ENCODE measurements at places on chromosomes 2 and 18.

DNA sequence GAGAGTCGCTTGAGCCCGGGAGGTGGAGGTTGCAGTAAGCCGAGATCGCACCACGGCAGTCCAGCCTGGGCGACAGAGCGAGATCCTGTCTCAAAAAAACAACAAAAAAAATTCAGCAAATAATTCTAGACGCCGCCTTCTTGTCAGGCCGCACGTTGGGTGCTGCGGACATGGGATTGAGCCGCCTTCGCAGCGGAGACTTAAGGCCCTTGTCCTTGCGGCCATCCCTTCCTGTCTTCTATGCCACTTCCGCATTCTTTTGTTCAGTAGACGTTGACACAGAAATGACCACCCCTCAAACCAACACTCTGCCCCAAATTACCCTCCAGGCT is 15.8 kb downstream of the PTPN18 start:
- no peak for DNase-seq

DNA sequence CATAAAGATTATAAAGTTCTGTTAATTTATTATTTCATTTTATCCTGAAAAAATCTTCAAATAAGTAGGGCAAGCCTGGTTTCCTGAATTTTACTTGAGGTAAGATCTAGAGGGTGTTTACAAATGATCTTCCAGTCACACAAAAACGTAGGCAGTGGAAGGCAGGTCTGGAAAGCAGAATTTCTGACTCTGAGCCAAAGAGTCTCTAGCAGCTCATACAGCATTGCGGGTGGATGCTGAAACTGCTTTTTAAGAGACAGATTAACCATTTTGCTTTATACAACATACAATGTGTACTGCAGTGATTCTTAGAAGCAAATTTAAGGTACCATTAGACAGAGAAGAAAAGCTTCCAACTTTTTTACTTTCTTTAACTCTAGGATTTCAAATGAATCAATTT is 117.0 kb downstream of the FTCDNL1 start:
- DNase-seq, result no peak

- no peak for DNase-seq
Observed at GRCh38 chr18:31791817-31792579, 31.3 kb upstream of the SLC25A52 start.

- DNase-seq, result no peak
Observed at GRCh38 chr2:1339388-1340140, 73.7 kb upstream of the TPO start.

DNA sequence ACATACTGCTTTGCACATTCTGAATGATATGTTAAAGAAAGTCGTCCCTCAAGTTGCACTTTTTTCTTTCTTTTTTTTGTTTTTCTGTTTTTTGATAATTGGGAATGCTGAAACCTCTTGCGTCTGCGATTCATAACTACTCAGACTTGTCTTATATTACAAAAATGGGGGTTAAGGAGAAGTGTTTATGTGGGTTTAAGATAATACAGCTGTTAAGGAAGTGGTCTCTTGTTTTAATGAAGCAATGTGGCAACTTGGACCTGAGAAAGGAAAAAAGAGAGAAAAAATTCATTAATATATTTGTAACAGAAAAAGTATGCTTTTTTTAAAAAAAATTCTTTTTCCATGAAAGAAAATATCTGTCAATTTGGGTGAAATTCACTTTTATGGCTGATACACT is 268.5 kb upstream of the CCDC68 start:
- DNase-seq, result no peak

DNA sequence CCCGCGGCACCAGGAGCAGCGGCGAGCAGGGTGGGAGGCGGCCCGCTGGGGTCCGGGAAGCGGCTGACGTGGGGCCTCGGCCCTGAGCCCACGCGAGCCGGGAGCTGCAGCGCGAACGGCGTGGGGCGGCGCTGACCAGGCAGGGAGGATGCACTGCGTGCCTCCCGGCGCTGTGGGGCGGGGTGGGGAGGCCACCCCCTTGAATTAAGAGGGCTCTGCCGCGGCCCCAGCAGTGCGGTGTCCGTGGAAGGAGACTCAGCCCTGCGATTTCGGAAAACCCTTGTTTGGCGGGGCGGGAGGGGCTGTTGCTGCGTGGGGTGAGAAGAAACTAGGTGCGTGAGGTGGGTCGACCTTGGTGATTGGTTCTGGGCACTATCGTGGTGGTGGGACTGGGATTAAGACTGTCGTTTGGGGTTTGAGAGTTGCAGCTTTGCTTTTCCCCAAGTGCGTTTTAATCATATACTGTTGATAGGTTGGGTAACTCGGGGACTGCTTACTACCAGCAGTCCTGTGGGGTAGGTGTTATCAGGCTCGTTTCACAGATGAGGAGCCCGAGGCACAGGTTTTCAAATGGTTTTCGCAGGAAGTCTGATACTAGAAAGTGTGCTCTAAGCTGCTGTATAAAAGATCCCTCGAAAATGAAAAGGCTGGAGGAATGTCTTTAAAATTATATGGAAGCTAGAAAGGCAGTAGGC is 722 bp downstream of the ACSL3 start:
- DNase-seq, result no peak

- no peak for DNase-seq
Observed at GRCh38 chr2:212953170-212953920, 198.1 kb downstream of the IKZF2 start.

- no peak for DNase-seq
Observed at GRCh38 chr2:40096360-40096759, 317.3 kb upstream of the THUMPD2 start.

- peak; percentile 20 for DNase-seq
Observed at GRCh38 chr2:66013456-66013855, 421.5 kb upstream of the MEIS1 start.

DNA sequence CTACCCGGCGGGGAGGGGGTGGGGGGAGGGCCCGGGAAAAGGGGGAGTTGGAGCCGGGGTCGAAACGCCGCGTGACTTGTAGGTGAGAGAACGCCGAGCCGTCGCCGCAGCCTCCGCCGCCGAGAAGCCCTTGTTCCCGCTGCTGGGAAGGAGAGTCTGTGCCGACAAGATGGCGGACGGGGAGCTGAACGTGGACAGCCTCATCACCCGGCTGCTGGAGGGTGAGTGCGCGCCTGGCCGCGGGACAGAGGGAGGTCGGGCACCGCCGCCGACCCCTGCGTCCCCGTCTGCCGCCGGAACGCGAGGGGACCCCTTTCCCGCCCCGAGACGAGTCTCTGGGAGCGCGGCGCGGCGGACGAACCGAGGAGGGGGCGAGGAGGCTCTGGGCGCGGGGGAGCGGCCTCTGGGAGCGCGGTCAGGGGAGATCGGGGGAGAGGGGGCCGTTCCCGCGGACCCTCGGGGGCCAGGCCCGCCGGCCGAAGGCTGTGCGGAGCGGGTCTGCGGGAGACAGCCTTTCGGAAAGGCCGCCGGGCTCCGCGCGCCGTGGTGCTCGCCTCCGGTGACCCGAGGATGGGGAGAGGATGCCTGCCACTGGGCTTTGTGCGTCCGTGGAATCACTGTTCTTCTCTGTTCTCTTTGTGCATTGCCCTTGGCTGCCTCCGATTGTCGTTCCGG is 463 bp downstream of the PPP1CB start:
- no peak for DNase-seq

DNA sequence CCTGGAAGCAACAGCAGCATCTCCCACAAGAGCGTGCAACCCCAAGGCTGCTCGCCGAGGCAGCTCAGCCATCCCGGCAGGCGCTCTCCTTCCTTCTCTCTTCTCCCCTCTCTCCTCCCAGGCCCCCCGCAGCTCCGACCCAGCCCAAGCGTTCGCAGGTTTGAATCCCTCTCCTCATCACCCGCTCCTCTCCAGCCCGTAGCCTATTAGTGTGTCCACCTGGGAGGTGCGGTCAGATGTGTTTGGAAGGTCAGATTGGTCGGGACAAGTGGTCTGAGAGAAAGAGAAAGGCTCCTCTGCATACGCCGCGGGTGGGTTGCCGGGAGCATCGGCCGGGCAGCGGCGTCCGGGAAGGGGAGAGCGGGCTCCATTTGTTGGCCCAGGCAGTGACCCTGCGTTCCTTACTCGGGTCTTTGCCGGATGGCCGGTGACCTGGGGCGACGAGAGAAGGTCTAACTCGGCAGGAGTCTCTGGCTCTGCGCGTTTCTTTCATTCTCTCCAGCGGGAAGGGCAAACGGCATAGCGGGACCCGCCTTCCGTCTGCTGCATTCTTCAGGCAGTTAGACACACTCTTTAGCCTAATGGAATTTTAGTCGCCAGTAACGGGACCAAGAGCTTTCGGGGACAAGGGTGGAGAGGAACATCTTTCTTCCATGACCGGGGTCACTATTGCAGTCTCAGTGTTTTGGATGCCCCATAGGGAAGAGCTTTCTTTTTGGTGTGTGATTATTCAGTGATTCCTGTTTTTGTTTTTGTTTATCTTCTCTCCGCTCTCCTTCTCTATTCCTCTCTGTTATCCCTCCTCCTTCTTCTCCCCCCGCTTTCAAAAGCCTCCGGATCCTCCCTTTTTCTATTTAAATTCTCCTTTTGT is 1.1 kb upstream of the TMEFF2 start:
- no peak for DNase-seq

GRCh38 chr18:25141886-25142285 is 210.1 kb downstream of the ZNF521 start:
- DNase-seq, result no peak

DNA sequence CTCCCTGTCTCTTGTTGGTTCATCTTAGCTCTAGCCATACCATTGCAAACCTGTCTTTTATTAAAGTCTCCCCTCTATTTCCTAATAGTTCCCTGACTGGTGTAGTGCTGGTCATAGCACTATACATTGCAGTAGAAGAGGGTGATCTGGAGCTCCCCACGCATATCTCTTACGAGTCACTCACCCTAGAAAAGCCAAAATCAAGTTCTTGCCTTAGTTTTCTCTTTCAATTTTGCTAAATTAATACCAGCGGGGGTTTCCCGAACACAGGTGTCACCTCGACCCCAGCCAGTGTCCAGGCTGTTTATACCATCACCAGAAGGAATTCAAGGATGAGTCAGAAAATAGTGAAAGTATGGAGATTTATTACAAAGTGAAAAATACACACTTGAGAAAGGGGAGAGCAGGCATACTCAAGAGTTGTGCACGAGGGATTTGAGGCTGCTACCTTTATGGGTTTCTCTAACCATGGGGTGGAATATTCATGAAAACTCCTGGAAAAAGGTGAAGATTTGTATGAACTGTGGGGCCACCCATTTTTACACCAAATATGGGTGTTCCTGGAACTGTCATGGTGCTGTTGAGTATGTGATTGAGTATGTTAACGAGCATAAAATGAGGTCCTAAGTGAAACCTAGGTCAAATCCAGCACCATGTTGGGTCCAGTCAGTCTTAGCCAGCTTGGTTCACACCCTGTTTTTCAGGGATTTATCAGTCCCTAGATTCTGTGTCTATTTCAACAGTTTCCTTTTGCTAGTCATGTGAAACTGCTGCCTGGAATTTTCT is 20.2 kb downstream of the PROKR1 start:
- no peak for DNase-seq

DNA sequence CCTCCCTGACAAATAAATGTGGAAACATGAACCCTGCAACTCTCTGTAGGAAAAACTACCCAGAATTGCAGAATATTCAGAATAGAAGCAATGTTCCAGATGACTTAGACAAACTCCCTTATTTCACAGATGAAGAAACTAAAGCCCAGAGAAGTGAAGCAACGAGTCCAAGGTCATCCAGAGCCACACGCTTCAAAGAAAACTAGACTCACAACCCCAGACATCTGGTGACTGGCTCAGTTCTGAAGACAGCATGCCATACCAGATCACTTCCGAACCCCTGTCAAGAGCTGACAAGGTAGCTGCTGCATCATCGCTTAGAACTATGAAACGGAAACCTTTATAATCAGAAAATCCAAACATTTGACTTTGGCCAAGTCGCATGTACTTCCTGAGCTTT is 101.3 kb downstream of the PID1 start:
- DNase-seq, result no peak

- DNase-seq, result peak; percentile 81
Observed at GRCh38 chr2:227816507-227817294, 3.1 kb downstream of the CCL20 start.

DNA sequence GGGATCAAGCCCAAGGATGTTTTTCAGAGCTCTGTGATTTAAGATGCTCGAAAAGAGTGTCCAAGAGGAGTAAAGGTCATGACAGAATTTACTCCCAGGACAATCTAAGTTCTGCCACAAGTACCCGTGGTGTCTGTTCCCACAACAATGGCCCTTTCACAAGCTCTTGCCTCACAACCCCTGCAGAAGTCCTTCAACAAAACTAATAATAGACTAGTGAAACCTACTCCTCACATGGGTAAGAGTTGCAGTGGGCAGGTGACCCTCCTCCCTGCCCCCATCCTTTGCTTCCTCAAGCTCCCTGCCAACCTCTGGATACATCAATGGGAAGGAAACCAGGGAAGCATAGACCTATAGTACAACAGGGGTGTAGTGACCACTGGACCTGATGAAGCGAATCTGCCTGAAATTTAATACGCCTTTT is 34.9 kb downstream of the PTCD3 start:
- peak; percentile 64 for DNase-seq

DNA sequence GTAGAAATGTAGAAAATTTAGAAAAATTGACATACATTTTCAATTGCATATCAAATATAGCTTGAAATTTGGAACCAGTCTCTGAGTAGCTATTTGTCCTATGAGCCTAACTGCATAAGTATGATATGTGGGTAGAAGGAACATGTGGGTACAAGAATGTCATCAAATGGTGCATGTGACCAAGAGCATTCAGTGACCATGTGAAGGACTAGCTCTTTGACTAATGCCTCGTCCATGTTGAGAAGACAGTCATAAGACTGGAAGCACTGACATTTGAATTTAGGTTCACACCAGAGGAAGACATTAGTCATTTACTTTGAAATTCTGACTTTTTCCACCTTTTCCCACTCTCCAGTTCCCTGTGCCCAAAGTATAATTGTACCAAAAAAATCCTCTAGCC is 12.6 kb downstream of the MRPL44 start:
- no peak for DNase-seq

- DNase-seq, result peak; percentile 21
Observed at GRCh38 chr18:51621113-51621863, 423.8 kb upstream of the MEX3C start.

DNA sequence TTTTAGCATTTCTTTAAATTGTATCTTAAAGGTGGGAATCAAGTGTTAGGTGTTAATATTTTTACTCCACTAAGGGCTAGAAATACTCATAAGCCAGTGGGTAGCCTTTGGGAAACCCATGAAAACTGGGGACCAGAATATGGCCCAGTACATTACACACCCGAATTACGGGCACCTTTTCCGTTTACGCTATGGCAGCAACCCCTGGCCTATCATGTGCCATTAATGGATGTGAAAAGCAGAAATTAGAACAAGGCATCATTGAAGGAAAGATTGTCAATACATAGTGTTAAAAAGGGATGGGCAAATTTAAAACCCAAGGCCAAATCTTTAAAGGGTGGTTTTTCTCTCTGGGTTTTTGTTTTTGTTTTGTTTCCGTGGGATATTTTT is 781 bp downstream of the FARP2 start:
- no peak for DNase-seq
